ENCODE measurements at places on chromosomes 5 and 9.

DNA sequence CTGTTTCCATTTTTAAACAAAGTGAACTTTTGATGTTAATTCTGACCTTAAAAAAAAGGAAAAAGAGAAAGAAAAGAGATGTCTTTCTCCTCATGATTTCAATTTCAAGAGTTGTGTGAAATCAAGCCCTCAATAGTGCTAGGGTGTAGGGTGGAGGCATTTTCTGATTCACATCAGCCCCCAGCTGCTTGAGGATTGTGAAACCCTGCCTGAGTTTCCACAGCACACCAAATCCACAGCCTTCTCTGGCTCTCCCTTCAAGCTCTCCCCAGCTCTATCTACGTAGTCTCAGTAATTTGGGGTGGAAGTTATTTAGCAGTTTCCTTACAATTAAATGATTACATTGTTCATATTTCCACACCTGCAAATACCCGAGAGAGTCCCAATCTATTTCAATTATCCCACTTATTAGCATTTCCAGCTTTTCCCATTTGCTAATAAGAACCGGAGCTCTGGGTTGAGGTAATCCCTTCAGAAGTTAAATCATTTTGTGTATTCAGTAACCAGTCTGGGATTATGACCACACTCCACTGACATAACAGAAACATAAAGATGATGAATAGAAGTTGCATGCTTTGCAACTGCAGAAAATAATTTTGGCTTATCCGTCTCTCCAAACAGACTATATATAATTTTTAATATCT, 54.9 kb downstream of the MTX3 start:
- DNase-seq, result peak; percentile 12

GRCh38 chr9:99459919-99460318, 237.8 kb downstream of the SEC61B start:
- no peak for DNase-seq

DNA sequence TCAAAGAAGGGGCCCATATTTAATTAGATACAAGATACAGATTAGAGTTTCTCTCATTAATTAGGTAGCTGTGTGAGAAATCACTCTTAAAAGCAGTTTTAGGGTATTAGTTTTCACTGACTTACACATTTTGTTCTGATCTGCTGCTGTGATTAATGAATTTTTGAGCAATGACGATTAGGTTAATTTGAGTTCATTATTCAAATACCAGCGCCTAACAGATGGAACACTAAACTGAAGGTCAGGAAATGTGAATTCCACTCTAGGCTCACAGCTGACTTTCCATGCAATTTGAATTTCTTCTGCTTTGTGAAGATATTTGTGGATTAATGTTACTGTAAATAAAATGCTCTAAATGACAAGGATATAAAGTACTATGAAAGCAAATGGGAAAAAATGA, 380.6 kb downstream of the ADGRV1 start:
- DNase-seq, result no peak

DNA sequence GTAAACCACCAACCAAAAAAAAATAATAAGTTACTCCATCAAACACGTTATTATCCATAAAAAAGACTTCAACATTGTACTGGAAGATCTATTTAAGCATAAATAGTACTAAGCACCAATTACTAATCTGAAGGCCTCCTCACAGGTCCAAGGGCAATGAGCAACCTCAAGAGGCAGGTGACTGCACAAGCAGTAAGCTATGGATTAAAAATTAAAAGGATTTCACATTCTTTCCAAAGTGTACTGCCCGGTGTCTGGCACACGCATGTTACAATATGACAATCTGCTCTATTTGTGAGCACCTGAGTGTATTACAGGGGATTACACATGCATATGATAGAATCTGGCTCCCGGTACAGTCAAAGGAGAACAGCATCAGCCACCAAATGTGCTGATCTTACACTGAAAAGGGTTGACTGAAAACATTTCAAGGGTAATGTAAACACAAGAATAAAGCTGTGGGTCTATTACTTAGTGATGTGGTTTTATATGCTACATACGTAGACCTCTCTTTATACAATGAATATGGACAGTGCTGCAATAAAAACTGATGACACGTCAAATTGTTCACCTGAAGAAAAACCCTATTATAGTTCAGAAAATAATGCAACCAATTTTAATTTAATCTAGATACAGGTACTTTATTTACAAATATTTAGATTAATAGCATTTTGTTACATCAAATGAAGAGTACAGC, 22.8 kb downstream of the RAB14 start:
- DNase-seq, result no peak

DNA sequence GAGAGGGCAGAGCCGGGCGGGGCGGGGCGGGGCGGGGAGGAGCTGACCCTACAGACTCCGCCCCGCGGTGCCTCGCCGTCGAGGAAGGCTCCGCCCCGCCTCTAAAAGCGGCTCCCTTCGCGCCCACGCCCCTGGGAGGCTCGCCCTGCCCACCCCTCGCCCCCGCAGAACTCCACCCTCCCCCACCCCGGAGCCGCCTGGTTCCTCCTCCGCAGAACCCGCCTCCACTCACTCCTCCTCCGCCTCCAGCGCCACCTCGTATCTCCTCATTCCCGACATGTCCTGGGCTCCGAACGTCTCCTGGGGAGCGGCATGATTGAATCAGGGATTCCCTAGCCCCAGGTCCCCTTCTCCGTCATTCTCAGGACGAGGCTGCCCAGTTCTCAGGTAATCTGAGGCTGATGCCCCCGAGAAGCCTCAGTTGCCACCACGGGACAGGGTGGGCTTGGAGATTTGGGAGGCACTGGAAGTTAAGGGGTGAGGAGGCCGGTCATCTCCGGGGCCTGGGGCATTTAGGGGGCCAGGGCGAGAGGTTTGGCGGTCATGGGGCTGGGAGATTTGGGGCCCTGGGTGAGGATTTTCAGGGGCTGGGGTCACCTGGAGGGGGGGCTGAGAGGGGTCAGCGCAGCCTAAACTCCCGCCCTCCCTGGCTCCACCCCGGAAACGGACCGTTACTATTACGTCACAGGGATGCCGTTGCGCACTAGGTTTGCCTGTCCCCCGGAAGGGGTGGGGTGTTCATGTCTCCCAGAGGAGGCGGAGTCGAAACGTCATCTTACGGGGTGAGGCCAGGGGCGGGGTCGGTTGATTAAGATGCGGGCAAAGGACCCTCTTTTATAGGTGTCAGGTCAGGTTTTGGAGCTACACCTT, 3.2 kb upstream of the CCL27 start:
- peak; percentile 92 for DNase-seq

DNA sequence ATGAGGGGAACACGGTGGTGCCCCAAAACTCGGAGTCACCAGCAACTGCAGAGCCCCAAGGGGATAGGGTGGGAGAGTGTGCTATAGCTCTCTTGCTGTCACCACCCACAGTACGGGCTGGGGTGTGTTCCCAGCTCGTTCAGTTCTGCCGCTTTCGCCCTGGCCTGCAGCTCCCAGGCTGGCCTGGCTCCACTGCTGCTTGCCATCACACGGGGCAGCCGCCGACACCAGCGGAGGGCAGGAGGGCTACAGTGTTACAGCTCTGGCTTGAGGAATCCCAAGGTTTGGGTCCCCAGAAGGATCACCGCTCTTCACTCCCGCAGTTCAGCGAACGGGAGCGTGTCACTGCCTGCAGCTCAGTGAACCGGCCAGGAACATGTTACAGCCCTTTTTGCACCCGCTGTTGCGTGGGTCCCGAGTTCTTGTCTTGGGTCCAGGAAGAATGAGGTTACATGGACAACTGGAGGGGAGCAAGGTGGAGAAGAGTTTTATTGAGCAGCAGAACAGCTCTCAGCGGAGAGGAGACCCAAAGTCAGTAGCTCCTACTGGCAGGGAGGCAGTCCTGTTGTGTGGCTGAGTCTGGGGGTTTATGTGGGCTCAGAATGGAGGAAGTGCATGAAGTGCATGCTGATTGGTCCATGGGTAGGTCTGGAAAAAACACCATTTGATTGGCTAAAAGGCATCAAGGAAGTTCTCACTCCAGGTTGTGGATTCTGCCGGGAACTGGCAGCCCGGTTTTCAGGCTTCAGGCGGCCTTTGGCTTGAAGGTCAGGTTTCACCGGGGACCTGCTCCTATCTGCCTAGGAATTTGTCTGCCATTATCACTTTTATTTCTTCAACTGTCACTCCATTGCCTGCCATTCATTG, 113.4 kb downstream of the EHMT1 start:
- DNase-seq, result no peak

DNA sequence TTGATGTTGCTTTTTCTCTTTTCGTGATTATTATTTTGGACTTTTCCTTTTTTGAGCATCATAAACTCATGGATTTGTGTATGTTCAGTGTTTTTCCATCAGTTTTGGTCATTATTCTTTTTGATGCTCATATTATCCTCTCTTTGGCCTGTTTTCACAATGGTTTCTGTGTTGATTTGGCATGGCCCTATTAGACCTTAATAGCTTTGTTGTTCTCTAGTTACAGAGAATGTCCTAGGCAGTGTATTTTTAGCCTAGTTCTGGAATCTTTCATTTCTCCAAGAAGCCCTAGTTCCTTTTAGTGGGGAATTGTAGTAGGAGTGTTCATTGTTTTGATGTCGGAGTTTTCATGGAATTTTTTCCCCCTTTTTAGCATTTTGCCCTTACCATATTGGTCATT, 41.3 kb upstream of the ROPN1L start:
- no peak for DNase-seq

GRCh38 chr5:38237681-38238080, 20.7 kb upstream of the EGFLAM start:
- no peak for DNase-seq

DNA sequence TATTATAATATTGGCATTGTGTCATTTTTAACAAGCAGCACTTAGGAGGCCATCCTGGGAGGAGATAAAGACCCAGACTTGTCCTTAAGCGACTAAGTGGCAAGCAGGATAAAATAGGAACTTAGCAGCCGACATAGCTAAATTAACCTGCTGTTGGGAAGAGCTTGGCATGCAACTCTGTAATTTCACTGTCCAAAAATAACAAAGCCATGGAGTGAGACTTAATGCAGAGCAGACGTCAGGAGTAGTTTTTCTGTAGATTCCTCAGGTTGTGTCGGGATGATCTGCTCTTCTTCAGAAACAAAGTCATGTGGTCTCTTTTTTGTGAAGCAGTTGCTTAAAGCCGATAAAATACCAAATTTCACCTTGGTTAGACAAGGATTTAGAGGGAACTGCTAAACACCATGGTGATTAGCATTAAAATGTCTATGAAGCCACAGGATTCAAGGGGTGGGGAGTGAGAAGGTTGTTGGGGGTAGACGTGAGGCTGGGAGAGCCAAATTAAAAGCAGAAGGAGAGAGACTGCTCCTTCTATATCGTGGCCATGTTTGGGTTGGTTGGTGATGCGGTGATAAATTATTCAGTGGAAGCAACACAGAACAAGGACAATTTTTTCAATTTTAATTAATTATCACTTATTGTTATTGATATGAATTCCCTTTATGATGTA, 303.0 kb downstream of the CSNK1G3 start:
- DNase-seq, result no peak

DNA sequence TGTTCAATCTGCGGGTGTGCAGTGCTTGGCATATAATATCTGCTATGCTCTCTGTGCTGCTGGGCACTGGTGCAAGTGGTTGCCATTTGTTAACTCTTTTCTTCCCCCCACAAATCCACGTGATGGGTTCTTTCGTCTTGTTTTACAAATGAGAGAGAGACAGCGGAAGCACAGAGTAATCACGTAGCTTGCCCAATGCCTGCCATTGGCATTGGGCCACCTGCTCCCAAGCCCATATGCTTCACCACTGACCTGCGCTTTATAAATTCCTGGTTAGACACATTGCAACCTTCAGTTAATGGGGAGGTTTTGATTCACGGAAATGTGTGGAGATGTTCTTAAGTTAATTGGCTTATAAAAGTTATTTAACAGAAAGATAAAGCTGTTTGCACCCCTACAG, 194.8 kb upstream of the ADAMTS16 start:
- DNase-seq, result no peak

- DNase-seq, result no peak
Observed at GRCh38 chr9:138063033-138063432, 185.5 kb downstream of the CACNA1B start.

DNA sequence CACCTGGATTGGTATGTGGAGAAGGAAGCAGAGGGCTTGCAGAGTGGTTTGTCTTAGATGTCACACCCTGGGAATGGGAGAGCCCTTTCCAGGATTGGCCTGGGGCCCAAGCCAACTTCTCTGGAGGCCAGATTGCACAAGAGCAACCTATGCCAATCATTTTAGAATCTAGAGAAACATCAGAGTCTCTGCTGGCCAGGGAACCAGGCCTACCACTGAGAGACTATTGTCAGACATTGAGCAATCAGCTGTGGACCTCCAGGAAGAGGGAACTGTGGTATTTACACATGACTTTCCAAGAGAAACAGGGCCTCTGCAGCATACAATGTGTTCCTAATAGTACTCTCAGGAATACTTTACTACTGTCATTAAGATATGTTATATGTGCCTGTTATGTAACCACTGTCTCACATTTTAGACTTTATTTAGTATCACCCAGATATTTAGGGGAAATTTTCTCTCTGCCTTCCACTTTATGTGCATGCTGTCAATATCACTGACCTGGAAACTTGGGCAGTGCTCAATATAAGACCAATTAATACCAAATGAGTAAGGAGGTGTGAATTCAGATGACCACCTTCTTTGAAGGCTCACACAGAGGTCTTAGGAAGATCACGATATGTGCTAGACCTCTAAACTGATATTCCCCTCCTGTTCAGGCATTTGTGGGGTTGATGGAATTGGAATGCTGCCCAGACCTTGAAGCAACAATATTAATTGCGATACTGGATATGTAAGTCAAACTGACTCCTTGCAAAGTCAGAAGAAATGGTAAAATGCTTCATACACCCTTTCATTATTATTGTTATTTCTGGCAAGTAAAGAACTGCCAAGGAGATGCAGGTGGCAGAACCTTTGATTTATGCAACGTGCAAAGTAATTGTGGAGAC, 20.5 kb upstream of the CCL28 start:
- DNase-seq, result peak; percentile 48

GRCh38 chr9:131627326-131627647, 82.0 kb downstream of the PRRT1B start:
- DNase-seq, result no peak

DNA sequence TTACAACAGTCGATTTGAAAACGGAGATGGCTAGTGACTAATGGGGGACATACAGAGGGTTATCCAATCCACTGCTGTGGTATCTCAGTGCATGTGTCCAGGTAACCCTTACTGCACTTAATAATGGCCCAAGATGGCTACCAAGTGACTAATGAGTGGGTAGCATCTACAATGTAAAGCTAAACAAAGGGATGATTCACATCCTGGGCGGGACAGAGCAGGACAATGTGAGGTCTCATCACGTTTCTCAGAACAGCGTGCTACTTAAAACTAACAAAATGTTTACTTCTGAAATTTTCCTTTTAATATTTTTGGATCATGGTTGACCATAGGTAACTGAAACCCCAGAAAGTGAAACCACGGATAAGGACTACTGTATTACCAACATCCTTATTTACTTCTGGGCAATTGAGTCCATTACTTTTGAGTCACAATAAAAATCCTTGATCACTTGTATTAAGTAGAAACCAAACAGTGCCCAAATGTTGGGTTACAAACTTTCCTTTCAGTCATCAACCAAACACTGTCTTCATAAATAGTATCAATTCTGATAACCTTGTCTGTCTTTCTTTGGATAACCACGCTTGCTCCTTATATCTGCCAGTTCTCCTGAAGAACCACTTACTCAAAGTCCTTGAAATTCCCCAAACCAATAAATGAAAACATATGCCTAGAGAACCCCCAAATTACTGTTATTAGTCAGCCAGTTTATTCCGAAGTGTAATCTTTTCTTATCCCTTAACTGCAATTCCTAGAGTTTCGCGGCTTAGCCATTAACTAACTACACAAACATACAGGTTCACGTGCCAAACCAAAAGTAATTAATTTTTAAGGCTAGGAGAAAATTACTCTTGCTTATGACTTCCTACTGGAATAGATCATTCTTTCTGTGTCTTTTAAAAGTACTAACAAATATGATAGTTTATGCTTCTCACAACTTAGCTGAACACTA, 59.7 kb downstream of the ELL2 start:
- DNase-seq, result no peak

All from right lung (tissue), 10 donors.